NCI-H2227 treated with DMSO at 0.1 percent for 48 hours (cell line): ENCODE measurements at places on chromosomes 5 and 9.
A peak's percentile ranks its signal among the peaks of the same experiment; 100 is the strongest.

- DNase-seq: no peak
These were observed 36.1 kb downstream of the TEK start for GRCh38 chr9:27145143-27145542.

DNA sequence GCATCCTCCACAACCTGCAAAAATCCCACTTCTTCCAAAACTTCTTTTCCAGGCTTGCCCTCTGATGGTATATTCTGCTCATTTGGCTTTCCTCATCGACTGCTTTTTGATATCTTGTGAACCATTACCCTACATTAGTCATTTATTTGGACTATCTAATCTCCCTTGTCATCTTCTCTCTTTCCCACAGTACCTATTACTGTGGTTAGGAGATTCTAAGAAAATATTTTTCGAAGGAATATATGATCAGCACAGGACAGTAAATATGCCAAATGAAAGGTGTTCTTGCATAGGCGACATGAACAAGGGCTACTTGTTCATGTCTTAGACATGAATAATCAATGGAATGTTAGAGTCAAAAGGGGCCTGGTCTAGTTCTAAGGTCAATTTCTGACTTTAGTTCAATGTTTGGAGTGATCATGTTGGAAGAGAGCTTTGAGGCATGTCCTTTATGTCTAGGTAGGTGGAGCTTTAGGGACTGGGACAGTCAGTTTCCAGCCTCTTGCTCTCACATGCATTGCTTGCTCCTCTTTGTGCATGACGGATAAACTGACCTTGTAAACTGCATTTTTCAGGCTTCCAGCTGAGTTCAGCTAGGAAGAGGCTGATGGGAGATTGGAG lies 243.4 kb upstream of the RPS23 start:
- no peak for DNase-seq

DNA sequence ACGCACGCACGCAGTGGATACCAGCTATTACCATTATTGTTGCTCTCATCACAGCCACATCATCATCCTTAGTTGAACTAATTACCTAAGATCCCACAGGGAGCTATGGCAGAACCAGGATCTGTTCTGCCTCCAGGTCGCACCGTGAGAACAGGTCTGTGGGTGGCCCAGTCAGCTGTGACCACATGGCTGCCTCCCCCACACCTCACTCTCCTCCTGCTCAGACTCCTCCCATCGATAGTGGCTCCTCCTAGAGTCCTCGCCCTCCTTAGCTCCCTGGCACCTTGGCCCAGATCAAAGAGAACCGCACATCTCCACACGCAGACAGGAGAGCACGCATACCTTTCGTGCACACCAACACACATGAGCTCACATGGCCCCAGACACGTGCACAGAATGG lies 32.4 kb upstream of the RPL26L1 start:
- no peak for DNase-seq

DNA sequence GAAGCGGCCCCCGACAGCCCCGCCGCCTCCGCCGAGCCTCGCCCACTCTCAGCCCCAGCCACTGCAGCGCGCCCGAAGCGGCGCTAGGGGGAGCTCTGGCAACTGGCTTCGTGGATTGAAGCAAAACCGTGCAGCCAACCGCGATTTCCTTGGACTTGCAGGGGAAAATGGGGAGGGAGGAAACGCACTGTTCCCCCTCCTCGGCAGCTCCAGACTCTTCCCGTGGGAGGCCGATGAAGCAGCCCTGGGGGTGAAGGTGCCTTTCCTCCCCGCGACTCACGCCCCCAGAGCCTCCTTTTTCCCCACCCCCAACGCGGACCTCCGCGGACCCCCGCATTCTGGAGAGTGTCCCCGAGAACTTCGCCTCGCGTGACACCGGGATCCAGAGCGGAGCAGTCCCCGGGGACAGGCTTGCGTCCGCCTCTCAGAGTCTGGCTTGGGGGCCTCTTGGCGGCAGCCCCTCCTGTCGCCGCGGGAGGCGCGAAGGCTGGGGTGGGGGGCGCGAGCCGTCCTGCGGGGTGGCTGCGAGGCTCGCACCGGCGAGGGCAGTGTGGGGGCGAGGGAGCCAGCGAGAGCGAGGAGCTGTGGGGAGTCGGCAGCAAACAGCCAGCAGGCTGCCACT lies 3.8 kb downstream of the IER5L start:
- DNase-seq: peak; percentile 65

DNA sequence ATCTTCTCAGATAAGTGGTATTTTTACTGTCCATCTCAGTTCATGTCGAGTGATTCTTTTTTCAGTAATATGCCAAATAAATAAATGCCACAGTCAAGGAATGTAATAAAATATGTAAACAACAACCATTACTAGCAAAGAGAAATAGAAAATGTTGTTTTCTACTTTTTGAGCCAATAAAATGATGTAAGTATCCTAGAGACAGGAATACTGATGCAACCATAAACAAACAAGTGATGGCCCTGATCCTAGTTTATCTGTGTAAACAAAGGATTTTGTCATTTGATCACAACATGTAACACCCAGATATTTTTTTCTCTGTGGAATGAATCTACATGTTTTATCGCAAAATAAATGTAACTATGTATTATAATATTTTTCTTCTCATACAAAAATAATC lies 1852.8 kb downstream of the EFNA5 start:
- DNase-seq: no peak
